ENCODE measurements at places on chromosomes 5 and 9. TPM values are rescaled to one million over a fixed set of nuclear protein-coding genes. Genes with fewer than 3 reads are reported as not detected.

The OBP2B gene
- not detected for polyA plus RNA-seq

DNA sequence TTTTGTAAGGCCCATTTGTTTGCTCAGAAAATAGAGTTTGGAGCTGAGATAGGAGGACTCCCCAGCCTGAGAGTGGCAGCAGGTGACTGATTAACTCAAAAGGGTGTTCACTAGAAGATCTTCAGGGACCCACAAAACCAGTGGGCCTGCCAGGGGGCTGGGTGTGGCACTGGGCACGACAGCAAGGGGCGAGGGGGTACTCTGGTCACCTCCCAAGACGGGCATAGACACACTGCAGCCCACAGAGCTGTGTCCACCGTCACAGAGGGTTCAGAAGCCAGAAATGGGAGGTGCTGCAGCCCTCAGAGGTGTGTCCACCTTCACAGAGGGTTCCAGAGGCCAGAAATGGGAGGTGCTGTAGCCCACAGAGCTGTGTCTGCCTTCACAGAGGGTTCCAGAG is 75.6 kb upstream of the CACNA1B start:
- no peak for DNase-seq

The TRIO gene
- 37.7 TPM for polyA plus RNA-seq

The CHMP5 gene
- polyA plus RNA-seq: 72.5 TPM

The ELOVL7 gene
- polyA plus RNA-seq: 0.21 TPM

- peak; percentile 31 for DNase-seq
These were observed 30.5 kb upstream of the LRRC70 start for GRCh38 chr5:62547945-62548630.

GRCh38 chr9:4861145-4861544 is 68.4 kb downstream of the RCL1 start:
- no peak for DNase-seq

The SVEP1 gene
- not detected for polyA plus RNA-seq

DNA sequence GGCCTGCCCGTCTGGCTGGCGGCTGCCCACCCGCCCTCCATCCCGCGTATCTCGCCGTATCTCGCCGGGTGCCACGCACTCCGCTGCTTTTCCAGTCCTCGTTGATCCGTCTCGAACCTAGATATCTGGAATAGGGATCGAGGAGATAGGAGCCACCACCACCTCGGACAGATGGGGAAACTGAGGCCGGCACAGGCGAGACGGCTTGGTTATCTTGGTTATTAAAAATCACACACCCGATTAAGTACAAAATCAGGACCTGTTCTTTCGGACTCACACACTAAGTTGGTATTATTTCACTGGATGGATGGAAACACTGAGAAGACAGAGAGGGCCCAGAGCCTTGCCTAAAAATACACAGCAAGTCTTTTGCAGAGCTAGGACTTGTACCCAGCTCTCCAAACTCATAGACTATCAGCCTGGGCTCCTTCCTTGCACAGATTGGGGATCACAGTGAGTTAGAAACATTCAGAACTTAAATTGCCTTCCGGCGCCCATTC is 678 bp downstream of the SLC26A2 start:
- no peak for DNase-seq

The GPSM1 gene
- 0.67 TPM for polyA plus RNA-seq

The PHF24 gene
- polyA plus RNA-seq: 0.04 TPM

The SPATA31D4 gene
- not detected for polyA plus RNA-seq

The ANKH gene
- 3.1 TPM for polyA plus RNA-seq

DNA sequence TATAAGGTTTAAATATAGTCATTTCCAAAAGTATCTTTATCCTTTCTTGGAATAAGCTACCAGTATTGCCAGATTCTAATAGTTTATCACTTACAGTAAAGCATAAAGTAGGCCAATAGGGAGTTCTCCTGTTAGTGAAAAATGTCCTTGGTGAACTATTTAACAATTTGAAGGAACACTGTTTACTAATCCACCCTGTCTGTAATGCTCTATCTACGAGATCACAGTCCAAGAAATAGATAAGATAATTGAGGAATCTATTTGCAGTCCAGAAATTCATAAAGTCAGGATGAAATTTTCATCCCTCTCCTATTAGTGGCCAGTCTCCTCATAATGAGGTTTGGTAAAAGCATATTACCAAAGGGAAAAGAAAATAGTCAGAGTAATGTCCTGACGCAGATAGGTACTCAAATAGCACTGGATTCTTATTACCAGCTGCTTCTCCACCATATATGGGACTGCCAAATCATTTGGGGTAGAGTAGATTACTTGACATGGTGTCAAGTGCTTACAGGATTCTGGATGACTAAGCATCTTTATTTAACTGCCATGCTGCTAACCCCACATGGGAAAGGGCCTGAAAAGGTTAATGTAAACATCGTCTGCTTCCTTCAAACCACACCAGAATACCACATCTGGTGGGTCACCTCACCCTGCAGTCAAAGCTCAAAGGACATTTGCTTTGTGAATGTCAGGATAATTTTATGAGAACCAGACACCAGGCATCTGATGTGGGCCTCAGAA is 808.1 kb downstream of the EFNA5 start:
- no peak for DNase-seq

DNA sequence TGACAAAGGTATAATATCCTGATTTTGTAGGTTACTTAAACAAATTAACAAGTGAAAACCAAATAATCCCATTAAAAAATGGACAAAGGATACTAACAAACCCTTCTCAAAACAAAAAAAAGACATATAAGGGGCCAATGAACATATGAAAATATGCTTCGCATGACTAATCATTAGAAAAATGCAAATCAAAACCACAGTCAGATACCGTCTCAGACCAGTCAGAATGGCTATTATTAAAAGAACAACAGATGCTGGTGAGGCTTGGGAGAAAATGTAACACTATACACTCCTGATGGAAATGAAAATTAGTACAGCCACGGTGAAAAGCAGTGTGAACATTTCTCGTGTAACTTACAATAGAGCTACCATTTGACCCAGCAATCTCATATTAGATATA is 1542.2 kb upstream of the CDH9 start:
- DNase-seq: no peak

The SPATA31E1 gene
- not detected for polyA plus RNA-seq

GRCh38 chr5:91058575-91058974 is 324.5 kb downstream of the ARRDC3 start:
- DNase-seq: peak; percentile 91

The CBY3 gene
- polyA plus RNA-seq: not detected

DNA sequence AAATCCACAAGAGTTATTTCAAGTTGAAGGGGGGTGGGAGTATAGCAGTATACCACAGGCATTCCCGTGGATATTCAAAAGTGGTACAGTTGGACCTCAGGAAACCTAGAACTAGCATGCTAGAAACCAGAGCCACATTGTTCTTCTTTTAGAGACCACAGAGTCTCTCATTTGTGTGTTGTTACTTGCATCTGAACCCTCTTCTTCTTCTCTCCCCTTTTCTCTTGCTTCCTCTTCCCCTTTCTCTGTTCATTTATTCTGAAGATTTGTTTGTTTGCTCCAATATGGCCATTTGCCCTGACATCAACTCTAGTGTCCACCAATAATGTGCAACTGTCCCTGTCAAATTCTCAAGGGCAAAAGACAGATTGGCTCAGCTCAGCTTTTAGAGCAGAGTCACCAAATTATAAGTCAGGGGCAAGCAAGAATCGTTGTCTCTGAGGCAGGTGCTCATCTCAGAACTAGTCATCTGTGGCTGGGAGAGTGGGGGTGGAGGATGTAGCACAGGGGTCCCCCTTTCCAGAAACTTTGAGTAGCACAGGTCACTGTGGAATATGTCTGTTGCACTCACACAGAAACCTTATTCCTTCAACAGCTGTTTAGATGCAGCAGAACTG is 321.1 kb downstream of the ARRDC3 start:
- no peak for DNase-seq

DNA sequence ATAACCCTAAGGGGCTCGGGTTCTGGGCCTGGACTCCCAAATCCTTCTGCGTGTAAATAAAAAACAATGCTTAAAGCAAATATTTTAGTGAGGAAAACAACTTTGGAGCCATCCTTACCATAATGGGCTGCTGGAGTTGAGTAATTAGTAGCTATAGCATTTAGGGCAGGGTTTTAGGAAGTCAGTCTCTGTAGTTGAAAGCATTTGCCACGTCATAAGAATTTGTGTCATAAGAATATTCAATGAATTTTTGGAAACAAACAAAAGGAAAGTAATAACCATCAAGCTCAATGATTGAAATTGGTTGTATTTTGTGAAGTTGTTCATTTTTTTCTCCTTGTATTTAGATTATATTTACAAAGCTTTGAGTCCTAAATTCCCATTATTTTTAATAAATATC is 114.8 kb upstream of the ELL2 start:
- no peak for DNase-seq

DNA sequence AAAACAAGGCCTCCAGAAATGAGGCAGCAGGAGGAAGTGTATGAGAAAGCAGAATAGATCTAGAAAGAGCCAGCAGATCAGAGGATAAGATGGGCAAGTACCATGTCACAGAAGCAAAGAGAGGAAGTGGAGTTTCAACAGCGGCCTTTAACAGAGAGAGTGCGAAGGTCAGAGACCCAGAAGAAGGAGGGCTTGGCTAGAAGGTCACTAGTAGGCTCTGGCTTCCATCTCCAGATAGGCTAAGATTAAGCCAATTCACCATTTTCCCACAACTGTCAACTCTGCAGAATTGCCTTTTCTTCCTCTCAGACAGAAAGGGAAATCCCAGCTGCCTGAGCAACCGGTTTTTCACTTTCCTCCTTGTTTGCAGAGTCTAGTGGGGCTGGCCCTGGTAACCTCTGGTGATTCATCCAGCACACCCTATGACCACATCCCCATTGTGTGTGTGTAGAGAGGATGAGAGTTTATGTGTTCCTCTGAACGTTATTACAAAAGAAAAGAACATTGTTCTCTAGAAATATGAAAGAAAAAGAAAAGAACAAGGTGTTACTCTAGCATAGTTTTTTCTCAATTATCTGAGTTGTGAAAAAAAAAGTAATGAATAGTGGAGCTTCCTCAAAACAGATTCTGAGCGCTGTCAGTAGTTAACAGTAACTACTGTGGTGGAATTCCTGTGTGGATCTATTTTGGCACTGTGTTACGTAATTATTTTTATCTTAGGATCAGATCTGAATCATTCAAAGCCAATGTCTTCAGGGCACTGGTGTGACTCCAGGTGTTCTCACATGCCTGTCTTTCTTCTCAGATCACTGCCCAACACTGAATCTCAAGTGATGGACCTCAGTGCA is 220.4 kb downstream of the ARRDC3 start:
- peak; percentile 99 for DNase-seq

The GRM6 gene
- polyA plus RNA-seq: not detected

DNA sequence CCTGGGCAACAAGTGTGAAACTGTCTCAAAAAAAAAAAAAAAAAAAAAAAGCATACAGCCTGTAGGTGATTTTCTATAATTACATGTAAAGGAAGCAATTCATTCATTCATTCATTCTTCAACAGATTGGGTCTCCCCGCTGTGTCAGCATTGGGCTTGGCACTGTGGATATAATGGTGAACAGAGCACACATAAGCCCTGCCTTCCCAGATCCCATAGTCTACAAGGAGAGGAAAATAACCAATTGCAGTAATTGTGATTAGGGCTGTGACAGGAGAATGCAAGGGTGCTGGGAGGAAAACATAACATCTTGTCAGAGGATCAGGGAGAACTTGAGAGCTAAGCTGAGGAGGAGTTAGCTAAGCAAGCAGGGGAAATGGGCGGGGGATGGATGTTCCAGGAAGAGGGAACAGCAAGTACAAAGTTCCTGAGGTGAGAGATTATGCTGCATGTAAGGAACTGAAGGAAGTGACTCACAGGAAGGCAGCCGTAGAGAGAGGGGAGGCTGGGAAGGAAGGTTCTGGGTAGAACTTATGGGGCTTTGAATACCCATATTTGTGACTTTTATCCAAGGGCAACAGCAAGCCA is 24.0 kb upstream of the KLF9 start:
- DNase-seq: no peak

DNA sequence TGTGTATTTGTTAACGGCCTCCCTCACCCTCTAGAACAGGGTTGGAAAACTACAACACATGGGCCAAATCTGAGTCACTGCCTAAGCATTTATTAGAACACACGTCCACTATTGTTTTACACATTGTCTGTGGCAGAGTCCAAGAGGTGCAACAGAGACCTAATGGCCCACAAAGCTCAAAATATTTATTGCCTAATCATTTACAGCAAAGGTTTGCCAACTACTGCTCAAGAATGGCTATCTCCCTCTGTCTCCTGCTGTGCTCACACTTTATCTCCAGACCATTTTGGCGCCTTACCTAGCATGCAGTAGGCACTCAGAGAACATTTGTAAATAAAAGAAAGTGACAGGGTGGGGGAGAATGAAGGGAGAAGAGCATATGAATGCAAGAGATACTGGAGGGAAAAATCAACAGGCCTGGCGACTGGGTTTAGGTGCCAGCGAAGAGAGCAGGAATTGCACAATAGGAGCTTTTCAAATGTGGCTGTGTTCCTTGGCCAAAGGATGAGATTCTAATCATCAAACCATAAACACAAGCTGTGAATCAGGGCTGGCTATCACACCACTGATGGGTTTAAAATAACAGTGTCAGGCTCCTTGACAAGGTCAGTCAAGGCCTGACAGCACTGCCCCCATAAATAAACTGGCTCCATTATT is 80.3 kb downstream of the EPB41L4A start:
- DNase-seq: no peak

DNA sequence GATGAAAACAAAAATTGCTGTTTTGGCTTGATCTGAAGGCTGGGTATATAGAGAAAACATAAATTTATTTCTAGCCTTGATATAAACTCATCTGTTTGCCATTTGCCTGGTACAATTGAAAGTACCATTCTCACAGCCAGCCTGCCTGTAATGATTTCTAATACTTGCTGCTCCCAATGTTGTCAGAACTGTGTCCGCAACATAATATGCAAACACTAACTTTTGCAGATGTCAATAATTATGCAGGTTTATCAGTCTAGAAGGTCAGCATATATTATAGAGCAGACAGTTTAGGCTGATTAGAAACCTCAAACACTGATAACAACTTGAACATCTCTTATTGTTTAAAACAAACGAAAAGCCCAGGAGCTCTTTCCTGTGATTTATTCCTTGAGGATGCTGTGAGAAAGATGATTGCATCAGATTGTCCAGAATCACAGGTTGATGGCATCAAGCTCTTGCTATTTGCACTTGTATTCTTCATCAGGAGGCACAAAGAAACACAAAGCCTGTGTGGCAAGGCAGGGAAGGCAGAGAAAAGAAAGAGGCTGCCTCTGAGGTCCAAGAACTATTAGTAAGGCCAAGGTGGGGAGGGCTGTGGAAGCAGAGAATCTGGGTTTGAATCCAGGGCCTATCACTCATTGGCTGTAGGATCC is 21.4 kb upstream of the HMHB1 start:
- DNase-seq: no peak
